ENCODE measurements at places on chromosomes 16 and 17. TPM values are rescaled to one million over a fixed set of nuclear protein-coding genes. Genes with fewer than 3 reads are reported as not detected.

The FOXN1 gene
- total RNA-seq, result not detected

The CHD9NB gene
- 0.97 TPM for total RNA-seq

The SLFN14 gene
- total RNA-seq, result not detected

The C1QL1 gene
- total RNA-seq, result 0.31 TPM

The WDR45B gene
- 37.4 TPM for total RNA-seq

The DOC2A gene
- 0.63 TPM for total RNA-seq

The NOMO2 gene
- 263 TPM for total RNA-seq

The ESRP2 gene
- 0.16 TPM for total RNA-seq

The OTOA gene
- total RNA-seq, result 0.06 TPM

The SPATA22 gene
- not detected for total RNA-seq

The ABCC12 gene
- total RNA-seq, result not detected

The CCL8 gene
- total RNA-seq, result 0.16 TPM

The MYH2 gene
- not detected for total RNA-seq

The CNGB1 gene
- total RNA-seq, result not detected

The TAOK1 gene
- total RNA-seq, result 74.1 TPM

The CTF1 gene
- 0.19 TPM for total RNA-seq

The C1QTNF1 gene
- 9.1 TPM for total RNA-seq

The RHBDF1 gene
- total RNA-seq, result 43.6 TPM

The CYGB gene
- total RNA-seq, result 4.4 TPM

The TMEM238L gene
- not detected for total RNA-seq

The NAGPA gene
- total RNA-seq, result 21.4 TPM

The NKD1 gene
- total RNA-seq, result under 0.01 TPM

The SCNN1G gene
- 0.13 TPM for total RNA-seq

The MPP3 gene
- total RNA-seq, result 3.4 TPM

The TUBD1 gene
- total RNA-seq, result 12.3 TPM

The CCDC144A gene
- 0.16 TPM for total RNA-seq

The GNG13 gene
- not detected for total RNA-seq

The TPSB2 gene
- not detected for total RNA-seq

The ZMYND15 gene
- total RNA-seq, result not detected

The EME1 gene
- total RNA-seq, result 2.9 TPM

The FOXC2 gene
- total RNA-seq, result 2.0 TPM

The ALOX15 gene
- total RNA-seq, result not detected

The RPL19 gene
- 1,671 TPM for total RNA-seq

The C17orf50 gene
- total RNA-seq, result not detected

The MEFV gene
- total RNA-seq, result 0.13 TPM

The IL34 gene
- total RNA-seq, result 14.3 TPM

The KRT9 gene
- 0.06 TPM for total RNA-seq

The MYLK3 gene
- 0.50 TPM for total RNA-seq

The KRT10 gene
- total RNA-seq, result 3.0 TPM

The MMP28 gene
- 11.0 TPM for total RNA-seq

The GINS3 gene
- total RNA-seq, result 10.8 TPM

The GDPD1 gene
- 3.1 TPM for total RNA-seq

The MSLN gene
- not detected for total RNA-seq
